Hepatocyte (in vitro differentiated cells): ENCODE measurements at places on chromosomes 6 and 20.

- H3K36me3 ChIP-seq, result no peaks in the 10 kb centered on the region
- no peak for DNase-seq
- H3K27ac ChIP-seq, result no peak overlapping the region
- peaks cover 27% of the 10 kb centered on the region for H3K4me1 ChIP-seq
Measured at GRCh38 chr20:57211406-57211805, 55.0 kb downstream of the BMP7 start.

DNA sequence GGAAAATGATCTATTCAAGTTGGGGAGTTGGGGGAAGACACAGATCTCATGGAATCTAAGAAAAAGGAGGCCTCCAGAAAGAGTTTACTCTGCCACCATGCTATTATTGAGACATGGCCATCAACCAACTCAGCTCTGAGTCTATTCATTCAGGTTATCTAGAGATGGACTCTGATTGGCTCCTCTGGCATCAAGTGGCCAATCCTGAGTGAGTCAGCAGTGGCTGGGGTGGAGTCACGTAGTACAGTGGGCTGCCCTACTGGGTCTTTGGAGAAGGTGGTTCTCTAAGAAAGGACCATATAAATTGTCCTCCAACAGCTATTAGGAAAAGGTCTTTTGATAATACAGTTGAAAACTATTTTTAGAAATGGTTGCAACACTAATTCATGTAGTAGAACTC, 42.1 kb downstream of the LYRM2 start:
- H3K4me1 ChIP-seq, result no peaks in the 10 kb centered on the region
- no peak for DNase-seq
- no peaks in the 10 kb centered on the region for H3K36me3 ChIP-seq
- H3K4me3 ChIP-seq, result no peak overlapping the region
- no peak overlapping the region for H3K27ac ChIP-seq
- H3K27me3 ChIP-seq, result no peaks in the 10 kb centered on the region

- H3K36me3 ChIP-seq, result no peaks in the 10 kb centered on the region
- no peak overlapping the region for H3K4me3 ChIP-seq
- no peak overlapping the region for H3K27ac ChIP-seq
Measured at GRCh38 chr6:105578179-105578707, 175.4 kb upstream of the PREP start.

- no peaks in the 10 kb centered on the region for H3K36me3 ChIP-seq
- no peak overlapping the region for H3K4me3 ChIP-seq
- H3K27me3 ChIP-seq, result no peaks in the 10 kb centered on the region
- H3K27ac ChIP-seq, result no peak overlapping the region
Measured at GRCh38 chr6:161487694-161488093, 213.8 kb upstream of the AGPAT4 start.

- H3K27ac ChIP-seq, result no peak overlapping the region
- DNase-seq, result no peak
- H3K4me1 ChIP-seq, result no peaks in the 10 kb centered on the region
- no peak overlapping the region for H3K4me3 ChIP-seq
Measured at GRCh38 chr20:52305024-52305645, 113.6 kb upstream of the ZFP64 start.
